ENCODE measurements at places on chromosomes 11 and 22.
A peak's percentile ranks its signal among the peaks of the same experiment; 100 is the strongest.

- no peak for DNase-seq
Measured at GRCh38 chr11:116648247-116649174, 124.3 kb downstream of the BUD13 start.

GRCh38 chr11:67352546-67353316, 615 bp downstream of the POLD4 start:
- DNase-seq = no peak

- DNase-seq = no peak
Measured at GRCh38 chr22:22210889-22211833, 33.4 kb upstream of the VPREB1 start.

GRCh38 chr11:86676533-86677154, 4.2 kb upstream of the ME3 start:
- DNase-seq = no peak

DNA sequence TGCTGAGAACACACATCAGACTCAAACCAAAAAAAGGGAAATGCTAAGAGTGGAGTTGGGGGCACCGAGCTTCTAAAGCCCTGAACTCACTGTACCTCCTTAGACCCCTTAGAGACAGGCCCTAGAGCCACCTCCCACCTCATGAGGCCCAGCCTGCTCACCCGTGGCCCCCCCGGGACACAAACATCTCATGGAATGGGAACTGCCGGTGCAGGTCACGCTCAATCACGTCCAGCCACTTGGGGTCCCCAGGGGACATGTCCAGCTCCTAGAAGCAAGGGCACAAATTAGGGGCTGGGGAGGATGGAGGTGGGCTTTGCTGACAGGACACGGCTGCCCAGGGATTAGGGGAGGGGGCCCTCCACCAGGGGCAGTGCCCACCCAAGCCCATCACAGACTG, 6.3 kb upstream of the CASTOR1 start:
- no peak for DNase-seq

DNA sequence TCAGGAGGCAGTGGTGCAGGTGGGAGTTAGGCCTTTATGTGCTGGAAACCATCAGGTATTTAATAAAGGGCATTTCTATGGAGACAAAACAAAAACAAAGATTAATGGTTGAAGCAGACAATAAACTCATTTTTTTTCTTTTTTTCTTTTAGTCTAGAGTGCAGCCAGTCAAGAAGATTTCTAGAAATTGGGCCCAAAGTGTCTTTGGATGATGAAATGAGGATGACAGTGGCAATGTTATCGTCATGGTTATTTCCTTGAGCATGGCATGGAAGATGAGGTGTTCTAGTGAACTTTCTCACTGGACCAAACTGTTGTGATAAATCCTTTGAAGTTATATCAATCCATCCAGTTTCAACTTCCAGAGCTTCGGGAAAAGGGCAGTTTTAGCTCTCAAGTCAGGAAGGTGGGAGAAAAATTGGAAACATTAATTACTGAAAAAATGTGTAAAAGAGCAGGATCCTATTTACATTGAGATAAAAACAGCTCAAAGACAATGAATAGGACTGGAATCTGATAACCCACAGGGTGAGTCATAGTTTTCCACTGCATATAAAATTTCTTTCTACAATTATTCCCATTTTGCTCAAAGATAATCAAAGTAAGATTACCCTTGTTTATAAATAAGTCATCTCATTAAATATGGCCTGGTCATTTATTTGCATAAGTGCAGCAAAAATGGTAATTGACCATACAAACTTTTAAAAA, 33.0 kb downstream of the PRR5L start:
- no peak for DNase-seq

GRCh38 chr11:396511-396947, 2.5 kb downstream of the PKP3 start:
- peak; percentile 64 for DNase-seq

- DNase-seq = no peak
Measured at GRCh38 chr11:71202966-71203365, 49.4 kb downstream of the SHANK2 start.

DNA sequence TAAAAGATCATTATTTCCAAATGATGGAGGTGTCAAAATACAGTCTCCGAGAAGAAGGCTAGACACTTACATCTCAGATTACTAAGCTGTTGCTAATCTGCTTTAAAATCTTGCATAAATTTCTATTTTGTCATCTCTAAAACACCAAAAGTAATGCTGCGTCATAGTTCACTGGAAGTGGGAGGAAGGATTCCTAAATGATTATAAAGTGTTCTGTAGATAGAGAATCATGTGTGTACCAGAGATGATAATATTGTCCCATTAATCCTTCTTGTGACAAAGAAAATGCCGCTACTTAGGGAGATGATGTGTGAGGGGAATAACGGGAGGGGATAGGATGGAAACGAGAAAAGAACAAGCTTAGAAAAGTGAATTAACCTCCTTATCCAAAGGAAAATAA, 268.6 kb downstream of the JRKL start:
- DNase-seq = peak; percentile 11

DNA sequence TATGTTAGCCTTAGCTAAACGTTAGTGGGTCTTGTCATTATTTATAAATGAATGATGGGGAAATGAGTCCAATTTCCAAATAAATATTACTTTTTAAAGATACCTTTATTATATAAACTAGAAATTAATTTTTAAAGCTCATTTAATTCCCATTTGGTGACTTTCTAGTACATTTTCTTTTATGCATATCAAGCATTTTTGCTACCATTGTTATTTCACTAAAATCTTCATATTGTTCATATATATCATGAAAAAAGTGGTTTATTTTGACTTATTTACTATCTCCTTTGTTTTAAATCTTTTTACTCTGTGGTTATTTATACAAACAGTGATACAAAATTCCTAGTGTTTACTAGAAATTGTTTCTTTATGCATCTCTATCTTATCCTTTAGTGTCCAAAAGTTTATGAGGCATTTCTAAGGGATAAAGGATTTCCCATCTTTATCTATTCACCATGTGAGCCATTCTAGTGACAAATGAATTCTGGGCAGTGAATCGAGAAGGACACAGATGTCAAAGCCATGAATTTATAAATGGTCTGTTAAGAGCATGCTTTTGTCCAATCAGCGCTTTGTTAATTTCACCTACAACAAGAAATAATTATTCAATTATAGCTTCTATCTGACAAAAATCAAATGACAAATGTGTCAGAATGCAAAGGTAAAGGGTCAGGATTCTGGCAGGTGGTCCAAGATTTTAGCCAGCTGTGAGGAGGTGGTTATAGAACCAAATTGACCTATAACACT, 70.6 kb downstream of the PRMT3 start:
- peak; percentile 24 for DNase-seq

- no peak for DNase-seq
Measured at GRCh38 chr11:93846411-93846810, 4.0 kb downstream of the VSTM5 start.

GRCh38 chr11:2942872-2943710, 13.9 kb upstream of the PHLDA2 start:
- DNase-seq = no peak

GRCh38 chr11:62445314-62445740, 26.5 kb downstream of the SCGB1A1 start:
- no peak for DNase-seq

GRCh38 chr11:73230931-73231330, 12.8 kb downstream of the P2RY2 start:
- no peak for DNase-seq

GRCh38 chr22:40345815-40346184, 500 bp upstream of the ADSL start:
- DNase-seq = peak; percentile 55

DNA sequence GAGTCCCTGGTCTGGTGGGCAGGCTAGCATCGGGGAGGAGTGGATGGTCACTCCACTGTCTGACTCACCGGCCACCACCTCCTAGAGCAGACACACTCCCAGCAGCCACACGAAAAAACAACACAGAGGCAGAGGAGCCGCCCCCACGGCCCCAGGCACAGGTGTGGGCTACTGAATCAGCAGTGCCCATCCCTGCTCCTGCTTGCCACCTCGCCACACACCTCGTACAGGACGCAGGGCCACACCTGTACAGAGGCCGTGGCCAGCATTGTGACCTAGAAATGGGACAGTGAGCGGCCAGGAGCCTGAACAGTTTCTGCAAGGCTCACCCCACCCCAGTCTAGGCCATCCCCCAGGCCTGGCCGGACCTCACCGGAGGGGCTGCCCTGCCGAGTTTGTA, 14.0 kb downstream of the TRIM29 start:
- no peak for DNase-seq

DNA sequence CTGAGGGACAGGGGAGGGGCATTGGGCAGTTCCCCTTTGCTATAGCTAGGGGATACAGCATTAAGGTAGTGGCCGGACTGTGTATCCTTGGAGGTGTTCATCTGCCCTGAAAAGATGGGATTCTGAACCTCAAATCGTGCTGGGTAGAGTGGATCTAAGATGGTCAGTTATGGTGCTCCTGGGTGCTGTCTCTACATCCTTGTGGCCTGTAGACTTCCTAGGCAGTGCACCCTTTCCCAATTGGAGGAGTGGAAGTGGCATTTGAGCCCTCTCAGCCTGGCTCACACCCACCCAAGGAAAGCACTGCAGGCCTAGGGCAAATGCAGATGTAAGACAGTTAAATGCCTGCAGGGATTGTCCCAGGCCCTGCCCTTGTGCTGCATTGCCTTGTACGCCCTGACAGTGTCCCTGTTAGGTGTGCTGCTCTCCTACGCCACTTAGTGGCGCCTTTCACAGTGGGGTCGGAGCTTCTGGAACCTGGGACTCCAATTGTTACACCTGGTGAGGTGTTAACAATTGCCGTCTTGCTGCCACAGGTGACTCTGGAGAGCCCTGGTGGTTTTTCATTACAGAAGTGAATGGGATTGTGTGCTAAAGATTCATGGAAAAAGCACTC, 35.0 kb downstream of the PPFIBP2 start:
- no peak for DNase-seq

DNA sequence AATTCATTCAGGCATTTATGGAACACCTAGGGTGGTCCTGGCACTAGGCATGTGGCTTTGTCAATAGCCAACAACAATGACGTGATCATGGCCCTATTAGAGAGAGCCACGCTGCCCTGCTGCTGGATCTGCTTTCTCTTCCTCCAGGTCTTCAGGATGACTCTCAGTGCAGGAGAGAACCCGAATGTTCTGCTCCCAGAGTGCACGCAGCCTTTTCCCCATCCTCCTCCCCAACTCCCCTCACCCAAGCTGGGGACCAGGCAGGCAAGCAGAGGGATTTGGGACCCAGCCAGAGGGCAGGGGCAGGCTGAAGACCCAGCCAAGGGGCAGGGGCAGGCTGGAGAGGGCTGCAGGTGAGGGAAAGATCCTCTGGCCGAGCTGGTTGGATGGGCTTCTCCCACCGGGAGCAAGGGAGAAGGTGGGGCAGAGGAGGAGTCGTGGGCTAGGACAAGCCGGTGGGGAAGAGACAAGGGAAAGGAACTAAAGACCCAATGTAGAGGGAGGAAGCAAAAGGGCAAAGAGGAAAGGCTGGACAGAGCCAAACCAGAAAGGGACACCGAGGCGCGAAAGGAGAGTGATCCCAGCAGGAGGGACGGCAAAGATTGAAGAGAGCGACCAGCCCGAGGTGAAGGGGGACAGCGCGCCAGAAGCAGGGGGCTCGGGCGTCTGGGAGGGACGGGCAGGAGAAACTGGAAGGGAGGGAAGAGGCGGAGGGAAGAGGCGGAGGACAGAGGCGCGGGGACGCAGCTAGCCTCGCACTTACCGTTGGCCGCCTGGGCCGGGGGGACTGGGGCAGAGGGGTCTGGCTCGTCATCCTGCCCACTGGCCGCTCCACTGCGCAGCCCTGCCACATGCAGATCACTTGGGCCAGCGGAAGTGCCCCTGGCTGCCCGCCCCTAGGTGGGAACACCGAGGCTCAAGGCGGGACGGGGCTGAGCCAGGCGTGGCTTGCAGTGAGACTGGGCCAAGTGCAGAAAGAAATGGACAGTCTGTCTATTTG, at the start of gene KCTD14:
Gene KCTD14 (minus strand): TSS at position 880 of the 1,000 bp plus-strand sequence. CDS start 27 bp downstream, at position 853.
- DNase-seq = no peak

DNA sequence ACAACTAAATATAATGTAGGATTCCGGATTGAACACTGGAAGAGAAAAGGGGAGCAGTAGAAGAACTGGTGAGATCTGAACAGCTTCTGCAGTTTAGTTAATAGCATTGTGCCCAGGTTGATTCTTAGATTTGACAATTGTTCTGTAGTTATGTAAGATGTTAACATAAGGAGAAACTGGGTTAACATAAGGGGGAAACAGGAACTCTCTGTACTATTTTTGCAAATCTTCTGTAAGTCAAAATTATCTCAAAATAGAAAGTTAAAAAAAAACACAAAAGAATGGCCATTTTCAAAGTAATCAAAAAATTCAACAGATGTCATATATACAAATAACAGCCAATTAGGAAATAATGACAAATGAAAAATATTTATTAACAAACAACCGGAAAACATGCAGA, 18.7 kb upstream of the LRP5 start:
- DNase-seq = no peak

DNA sequence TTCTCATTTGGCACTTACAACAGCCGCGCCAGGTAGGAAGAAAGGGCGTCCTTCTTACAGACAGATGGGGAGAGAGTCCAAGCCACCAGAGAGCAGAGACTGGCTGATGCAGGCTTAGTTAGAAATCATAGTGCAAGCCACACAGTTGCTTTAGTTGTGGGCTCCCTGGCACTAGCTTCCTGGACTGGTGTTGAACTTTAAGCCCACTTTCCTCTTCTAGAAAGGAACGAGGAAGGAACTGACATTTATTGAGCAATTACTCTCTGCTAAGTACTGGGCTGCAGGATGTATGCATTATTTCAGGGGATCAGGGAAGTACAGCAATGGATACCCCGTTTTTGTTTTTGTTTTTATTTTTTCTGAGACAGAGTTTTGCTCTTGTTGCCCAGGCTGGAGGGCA, 3.0 kb downstream of the BACE1 start:
- DNase-seq = no peak

DNA sequence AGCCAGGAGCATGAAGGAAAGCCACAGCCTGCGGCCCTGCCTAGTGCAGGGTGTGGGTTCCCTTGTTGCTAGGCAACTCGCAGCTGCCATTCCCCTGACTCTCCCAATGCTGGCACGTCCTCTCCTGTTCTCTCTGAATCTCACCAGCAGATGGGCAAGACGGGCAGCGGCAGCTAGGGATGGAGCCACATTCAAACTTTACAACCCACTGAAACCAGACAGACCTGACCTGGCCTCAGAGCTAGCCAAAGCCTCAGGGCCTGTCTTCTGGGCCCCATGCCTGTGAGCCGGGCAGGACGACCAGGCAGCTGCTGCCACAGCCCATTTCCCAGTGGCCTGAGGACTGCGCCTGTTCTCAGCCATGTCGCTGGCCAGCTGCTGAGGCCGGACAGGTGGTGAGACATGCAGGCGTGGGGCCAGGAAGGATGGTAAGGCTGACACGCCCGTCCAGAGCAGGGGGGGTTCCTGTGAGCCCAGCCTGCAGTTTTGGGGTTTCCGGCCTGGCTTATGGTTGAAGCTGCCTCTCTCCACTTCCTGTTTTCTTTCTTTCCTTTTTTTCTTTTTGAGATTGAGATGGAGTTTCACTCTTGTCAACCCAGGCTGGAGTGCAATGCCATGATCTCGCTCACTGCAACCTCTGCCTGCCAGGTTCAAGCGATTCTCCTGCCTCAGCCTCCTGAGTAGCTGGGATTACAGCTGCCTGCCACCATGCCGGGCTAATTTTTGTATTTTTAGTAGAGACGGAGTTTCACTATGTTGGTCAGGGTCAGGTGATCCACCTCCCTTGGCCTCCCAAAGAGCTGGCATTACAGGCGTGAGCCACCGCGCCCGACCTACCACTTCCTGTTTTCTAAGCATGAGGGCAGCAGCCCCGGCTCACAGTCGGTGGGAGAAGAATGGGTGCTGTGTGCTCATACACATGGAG, 4.1 kb downstream of the SUN2 start:
- no peak for DNase-seq

GRCh38 chr11:59755701-59756557, 753 bp downstream of the STX3 start:
- peak; percentile 41 for DNase-seq

GRCh38 chr11:2458321-2458720, 13.5 kb downstream of the KCNQ1 start:
- DNase-seq = no peak
